ENCODE measurements at places on chromosomes 13 and 19.

DNA sequence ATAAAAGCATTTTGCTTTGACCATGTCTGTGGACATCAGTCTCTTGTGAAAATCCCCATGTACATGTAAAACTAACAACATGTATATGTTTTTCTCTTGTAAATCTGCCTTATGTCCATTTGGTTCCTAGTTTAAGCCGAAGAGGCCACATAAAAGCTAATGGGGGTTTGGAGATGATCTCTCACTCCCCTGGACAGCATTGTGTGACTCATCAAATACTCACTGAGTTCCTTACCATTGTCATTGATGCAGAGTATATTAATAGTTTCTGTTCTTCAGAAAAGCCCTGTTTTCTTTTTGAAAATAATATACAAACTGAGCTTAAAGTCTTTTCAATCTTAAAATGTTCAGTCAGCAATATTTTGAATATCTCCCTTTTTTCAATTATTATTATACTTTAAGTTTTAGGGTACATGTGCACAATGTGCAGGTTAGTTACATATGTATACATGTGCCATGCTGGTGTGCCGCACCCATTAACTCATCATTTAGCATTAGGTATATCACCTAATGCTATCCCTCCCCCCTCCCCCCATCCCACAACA lies 536.7 kb upstream of the HTR2A start:
- peak; percentile 22 for DNase-seq

GRCh38 chr19:39308531-39309304 lies 11.9 kb downstream of the LRFN1 start:
- DNase-seq, result no peak

DNA sequence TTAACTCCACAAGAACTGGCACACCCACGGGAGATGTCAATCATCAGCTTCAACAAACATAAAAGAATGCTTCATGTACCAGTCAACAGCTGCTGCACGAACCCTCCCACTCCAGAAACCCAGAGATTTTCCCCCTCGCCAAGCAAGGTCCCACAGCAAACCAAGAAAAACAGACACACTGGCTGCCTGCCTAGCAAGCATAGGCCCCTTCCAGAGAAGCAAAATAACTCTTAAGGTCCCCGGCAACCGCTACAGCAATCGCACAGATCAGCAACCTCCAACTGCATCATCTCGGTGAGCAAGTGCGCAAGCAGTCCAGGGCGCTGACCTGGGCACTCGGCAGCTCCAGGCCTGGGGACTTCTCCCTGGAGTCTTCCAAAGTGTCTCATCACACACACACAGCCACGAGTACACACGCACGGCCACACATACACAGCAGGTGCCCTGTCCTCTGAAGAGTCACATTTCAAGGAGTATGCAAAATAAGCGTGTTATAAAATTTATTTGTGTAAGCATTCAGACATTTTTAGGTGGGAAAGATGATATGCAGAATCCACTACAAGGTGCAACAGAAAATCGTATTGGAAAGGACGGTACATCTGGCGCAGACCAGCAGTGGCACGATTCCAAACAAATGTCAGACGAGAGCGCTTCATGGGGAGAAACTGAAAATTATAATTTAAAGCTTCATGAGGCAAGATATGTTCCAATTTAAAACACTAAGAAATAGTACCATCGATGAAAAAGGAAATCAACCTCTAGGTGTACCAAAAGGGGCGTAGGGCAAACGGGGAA lies 125.0 kb downstream of the STK24 start:
- peak; percentile 29 for DNase-seq

DNA sequence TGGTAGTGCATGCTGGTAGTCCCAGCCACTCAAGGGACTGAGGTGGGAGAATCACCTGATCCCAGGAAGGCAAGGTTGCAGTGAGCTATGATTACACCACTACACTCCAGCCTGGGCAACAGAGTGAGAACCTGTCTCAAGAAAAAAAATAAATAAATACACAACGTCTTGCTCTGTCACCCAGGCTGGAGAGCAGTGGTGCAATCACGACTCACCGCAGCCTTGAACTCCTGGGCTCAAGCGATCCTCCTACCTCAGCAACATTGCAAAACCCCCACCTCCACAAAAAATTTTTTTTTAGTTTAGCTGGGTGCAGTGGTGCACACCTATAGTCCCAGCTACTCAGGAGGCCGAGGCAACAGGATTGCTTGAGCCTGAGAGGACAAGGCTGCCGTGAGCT lies 8.8 kb downstream of the TPM4 start:
- DNase-seq, result no peak

- no peak for DNase-seq
Measured at GRCh38 chr19:39448271-39448670, 2.9 kb downstream of the SUPT5H start.

- no peak for DNase-seq
Measured at GRCh38 chr19:16436780-16437332, 34.9 kb downstream of the EPS15L1 start.

- peak; percentile 53 for DNase-seq
Measured at GRCh38 chr19:32372726-32373517, 27.5 kb downstream of the ZNF507 start.

GRCh38 chr19:39319892-39320248 lies 793 bp downstream of the LRFN1 start:
- no peak for DNase-seq

GRCh38 chr13:54879036-54879435 lies 1850.4 kb downstream of the OLFM4 start:
- no peak for DNase-seq

GRCh38 chr13:46896341-46897137 lies at the start of gene HTR2A:
Gene HTR2A, minus strand, starts transcription at chr13:46897053. Its CDS starts 1,147 bp downstream, at chr13:46895906.
- peak; percentile 28 for DNase-seq

- DNase-seq, result no peak
Measured at GRCh38 chr19:403221-404027, 5.5 kb downstream of the C2CD4C start.

- peak; percentile 99 for DNase-seq
Measured at GRCh38 chr19:17334414-17335409, at the start of gene ANO8. Gene ANO8, minus strand, starts transcription at chr19:17334855. Its CDS starts 185 bp downstream, at chr19:17334670.

DNA sequence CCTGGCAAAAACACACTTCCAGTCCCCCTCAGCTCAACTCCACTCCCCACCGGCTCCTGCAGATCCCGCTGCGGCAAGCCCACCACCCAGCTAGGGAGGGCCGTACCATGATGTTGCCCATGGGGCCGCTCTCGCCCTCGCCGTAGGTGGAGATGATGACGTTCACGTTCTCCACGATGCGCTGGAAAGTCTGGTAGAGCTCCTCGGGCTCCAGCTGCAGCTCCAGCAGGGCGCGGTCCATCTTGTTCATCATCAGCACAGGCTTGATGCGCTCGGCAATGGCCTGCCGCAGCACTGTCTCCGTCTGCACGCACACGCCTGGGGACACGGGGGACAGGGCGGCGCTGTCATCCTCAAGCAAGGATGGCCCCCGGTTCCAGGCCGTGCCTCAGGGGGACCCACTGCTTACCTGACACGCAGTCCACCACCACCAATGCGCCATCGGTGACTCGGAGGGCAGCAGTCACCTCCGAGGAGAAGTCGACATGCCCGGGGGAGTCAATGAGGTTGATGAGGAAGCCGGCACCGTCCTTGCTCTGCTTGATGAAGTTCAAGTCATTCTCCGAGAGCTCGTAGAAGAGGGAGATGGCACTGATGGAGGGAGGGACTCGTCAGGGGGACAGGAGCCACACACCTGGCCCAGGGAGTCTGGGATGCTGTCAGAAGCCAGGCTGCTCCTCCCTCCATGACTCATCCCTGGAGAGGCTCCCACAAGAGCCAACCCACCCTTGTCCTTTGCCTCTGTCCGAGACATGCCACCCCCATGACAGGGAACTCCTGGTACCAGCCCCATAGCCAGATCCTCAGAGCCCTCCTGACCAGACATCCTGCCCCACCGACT lies 2.3 kb downstream of the EEF2 start:
- peak; percentile 46 for DNase-seq

GRCh38 chr13:46615888-46616531 lies 63.0 kb downstream of the LRCH1 start:
- no peak for DNase-seq

DNA sequence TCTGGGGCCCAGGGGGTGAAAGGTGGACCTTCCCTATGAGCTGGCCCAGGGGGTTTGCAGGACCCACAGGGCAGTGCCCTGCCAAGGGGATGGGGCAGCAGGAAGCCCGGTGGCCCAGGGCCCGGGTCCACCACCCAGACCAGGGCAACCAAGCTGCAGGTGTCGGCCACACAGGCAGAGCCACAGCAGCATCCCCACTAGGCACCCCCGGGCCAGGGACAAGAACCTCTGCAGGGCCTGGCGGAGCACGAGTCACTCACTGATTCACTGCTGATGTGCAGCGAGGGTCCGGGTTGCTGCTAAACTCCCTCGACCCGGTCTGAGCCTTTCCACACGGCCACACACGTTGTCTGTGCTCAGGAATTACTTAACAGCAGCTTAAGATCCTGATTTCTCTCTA lies 8.8 kb downstream of the FZR1 start:
- DNase-seq, result peak; percentile 22

DNA sequence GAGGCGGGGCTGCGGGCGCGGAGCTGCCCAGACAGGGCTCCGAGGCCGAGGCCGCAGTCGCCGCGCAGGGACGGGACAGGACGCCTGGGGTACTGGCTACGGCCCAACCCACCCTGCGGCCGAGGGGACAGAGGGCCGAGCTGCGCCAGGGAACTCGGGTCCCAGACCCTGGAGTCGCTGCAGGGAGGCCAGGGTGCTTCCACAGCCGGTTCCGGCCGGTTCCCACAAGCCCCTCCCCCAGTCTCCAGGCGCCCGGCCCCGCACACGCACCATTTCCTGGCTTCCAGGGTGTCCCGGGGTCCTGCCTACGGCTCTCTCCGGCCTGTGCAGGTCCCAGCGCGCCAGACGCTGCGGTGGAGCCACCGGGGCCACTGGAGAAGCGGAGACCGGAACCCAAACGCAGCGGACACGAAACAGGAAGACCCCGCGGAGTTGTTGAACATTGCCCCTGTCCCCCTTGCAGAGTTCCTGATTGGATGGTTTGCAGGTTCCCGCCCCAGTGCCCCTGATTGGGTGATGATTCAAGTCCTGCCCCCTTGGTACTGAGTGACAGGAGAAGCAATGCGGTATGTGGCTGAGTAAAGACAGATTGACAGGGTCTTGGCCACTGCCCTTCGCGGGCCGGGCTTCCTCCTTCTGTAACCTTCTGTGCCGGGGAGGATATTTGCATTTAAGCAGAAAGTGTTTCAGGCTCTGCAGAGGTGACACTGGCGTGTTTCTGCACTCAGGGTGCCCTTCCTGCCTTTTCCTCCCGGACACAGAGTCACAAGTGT lies at the start of gene ZNF564:
Gene ZNF564 (minus strand): TSS at position 423 of the 773 bp plus-strand sequence. CDS start 150 bp downstream, at position 273.
- peak; percentile 98 for DNase-seq

DNA sequence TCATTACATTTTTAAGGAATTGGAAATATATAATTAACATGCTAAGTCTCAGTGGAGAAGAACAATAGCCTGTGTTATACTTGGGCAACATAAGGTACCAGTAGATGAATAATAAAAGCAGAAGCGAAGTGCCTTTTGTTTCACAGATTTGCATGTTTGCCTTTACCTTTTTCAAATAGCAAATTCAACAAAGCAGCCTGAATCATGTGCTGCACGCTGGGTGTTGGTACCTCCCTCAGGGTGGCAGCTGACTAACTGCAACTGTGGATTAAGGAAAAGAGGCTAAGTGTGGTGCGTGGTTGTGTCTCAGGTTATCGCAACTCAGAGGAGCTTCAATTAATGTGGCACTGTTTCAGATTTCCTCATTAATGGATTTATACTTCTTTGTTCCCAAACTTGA lies 189.0 kb downstream of the LMO7 start:
- no peak for DNase-seq

DNA sequence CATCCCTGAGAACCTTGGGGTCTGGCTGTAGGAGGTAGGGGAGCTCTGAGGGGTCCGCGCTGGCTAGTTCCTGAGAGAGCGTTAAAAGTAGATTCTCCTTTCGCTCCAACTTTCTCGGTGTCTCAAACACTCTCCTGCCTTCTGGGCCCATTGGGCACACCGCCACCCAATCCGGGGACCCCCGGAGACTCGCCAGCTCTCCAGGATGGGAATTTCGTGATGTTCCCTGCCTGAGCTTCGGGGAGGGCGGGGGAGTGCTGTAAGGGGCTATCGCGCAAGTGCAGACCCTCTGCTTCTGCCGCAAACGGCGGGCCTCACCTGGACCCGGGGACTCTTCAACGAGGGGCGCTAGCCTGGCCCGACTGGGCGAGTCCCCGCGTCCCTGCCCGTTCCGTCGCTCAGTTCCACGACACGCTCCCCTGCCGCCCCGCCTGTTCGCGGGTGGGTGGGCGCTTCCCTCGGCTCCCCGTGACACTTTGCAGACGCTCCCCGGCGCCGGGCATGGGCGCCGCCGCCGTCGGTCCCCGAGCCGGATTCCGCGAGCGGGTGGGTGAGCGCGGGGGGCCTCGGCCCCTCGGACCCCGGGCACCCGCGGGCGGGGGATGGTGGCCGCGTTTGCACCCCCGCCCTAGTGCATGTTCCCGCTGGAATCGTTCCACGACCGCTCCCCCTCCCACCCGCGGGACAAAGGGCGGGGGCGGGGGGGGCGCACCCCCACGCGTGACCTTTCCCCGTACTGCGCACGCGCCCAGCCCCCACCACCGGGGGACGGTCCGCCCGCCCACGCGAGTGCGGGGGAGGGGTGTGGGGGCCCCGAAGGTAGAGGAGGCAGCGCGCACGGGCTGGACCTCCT lies at the start of gene CCDC106:
Gene CCDC106 (plus strand): TSS at position 481 of the 853 bp plus-strand sequence. CDS start 835 bp downstream, outside the sequence.
- DNase-seq, result peak; percentile 80

- DNase-seq, result peak; percentile 93
Measured at GRCh38 chr13:66657165-66657881, 572.8 kb downstream of the PCDH9 start.

DNA sequence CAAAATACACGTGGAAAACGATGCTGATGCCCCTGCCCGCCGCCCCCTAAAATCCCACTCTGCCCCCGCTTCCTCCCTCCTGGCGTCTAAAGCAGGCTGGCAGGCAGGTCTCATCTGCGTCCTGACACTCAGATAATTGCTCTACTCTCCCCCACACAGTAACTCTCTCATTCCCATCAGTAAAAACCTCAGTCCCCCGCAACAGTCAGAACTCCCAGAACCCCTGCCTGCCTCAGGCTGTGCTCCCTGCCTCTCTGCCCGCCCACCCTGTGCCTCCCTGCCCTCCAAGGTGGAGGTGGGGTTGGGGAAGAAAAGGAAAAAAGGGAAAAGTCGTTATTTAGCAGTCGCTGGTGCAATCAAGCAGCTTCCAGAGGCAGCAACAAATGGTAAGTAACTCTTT lies 473.7 kb downstream of the EFNB2 start:
- DNase-seq, result no peak

- peak; percentile 67 for DNase-seq
Measured at GRCh38 chr13:80251403-80251802, 89.5 kb downstream of the SPRY2 start.

GRCh38 chr13:30618186-30618929 lies 638 bp downstream of the USPL1 start:
- DNase-seq, result no peak

GRCh38 chr13:54194233-54195024 lies 1165.8 kb downstream of the OLFM4 start:
- no peak for DNase-seq

DNA sequence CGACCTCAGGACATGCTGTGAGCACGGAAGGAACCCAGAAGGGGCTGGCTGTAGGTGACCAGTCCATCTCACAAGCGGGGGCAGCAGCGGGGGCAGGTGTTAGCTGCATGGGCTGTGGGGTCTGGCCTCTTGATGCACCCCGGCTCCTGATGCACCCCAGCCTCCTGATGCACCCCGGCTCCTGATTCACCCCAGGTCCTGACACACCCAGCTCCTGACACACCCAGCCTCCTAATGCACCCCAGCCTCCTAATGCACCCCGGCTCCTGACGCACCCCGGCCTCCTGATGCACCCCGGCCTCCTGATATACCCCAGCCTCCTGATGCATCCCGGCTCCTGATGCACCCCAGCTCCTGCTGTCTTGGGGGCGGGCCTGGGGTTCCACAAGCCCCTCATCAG lies 7.4 kb downstream of the LSM7 start:
- no peak for DNase-seq

GRCh38 chr19:9673912-9674662 lies 813 bp downstream of the ZNF562 start:
- peak; percentile 15 for DNase-seq

Data from fibroblast of skin of right quadriceps (primary cell).